ENCODE measurements at places on chromosomes 3 and 15.
A peak's percentile ranks its signal among the peaks of the same experiment; 100 is the strongest.

GRCh38 chr3:157423337-157423736, 13.3 kb upstream of the PTX3 start:
- DNase-seq = no peak

- no peak for DNase-seq
These were observed 132.4 kb downstream of the EPHA3 start for GRCh38 chr3:89239774-89240173.

- DNase-seq = no peak
These were observed 19.0 kb upstream of the AHSG start for GRCh38 chr3:186593862-186594261.

DNA sequence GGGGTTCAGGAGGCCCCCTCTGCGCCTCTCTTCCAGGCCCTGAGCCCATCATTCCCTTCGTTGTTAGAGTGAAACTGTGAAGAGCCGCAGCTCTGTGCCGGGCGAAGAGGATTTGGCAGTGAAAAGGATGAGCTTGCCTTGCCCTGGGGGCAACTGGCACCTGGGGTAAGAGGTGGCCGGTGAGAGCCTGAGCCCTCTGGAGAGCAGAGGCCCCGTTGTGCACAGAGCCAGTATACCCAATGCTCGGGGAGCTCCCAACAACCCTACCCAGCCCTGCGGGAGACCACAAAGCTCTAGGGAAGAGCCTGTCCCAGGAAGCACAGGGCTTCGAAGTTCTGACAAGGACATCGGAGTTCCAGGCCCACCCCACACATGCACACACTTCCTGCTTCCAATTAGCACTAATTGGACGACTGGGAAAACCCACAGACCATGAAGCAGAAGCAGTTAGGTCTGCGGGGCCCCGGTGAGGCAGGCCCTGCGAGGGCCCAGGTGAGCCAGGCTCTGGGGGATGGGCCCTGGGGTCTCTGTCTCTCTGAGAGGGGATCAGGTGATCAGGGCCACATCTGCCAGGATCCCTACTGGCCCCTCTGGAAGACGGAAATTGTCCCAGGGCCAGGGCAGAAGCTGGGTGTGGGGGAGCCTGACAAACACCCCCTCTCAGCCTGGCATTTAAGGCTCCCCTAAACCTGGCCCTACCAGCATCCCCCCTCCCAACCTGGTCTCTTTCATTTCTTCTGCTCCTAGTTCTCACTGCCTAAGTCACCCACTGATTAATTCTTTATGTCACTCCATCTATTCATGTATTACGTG, 27.9 kb upstream of the SFMBT1 start:
- no peak for DNase-seq

DNA sequence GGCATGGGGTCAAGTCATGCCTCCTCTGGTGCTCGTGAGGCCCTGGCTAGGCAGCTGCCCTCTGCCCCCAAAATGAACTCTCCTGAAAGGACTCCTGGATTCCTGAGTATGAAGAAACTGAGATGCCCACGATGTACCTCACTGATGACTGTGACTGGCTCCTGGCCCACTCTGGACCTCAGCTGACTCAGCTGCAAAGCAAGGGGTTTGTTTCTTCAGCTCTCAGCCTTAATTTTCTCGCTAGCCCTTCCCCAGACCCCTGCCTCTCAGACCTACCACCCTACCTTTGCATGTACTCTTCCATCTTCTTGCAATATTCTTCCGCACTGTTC, 5.2 kb upstream of the GNAI2 start:
- DNase-seq = no peak

GRCh38 chr3:12178091-12178820, 19.5 kb upstream of the TIMP4 start:
- peak; percentile 49 for DNase-seq

DNA sequence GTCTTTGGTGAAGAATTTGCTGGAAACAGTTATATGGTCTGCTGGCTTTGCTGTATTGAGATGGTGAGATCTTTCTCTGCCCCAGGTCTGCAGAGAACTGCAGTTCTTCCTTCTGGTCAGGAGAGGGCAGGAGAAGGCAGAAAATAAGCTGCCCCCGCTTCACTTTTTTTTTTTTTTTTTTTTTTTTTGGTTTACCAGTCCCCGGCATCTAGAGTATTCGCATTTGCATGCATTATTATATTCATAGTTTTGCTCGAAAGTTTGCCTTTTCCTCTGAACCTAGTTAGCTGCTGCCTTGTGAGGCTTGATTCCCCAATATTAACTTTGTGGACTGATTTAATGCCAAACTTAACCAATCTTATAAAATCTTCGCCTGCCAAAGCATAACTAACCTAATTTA, 10.6 kb upstream of the PARL start:
- DNase-seq = peak; percentile 29
